GM12864 (cell line): ENCODE measurements at places on chromosomes 7 and 10.
A peak's percentile ranks its signal among the peaks of the same experiment; 100 is the strongest.

GRCh38 chr7:85426487-85426960 is 239.7 kb upstream of the SEMA3D start:
- DNase-seq, result no peak

DNA sequence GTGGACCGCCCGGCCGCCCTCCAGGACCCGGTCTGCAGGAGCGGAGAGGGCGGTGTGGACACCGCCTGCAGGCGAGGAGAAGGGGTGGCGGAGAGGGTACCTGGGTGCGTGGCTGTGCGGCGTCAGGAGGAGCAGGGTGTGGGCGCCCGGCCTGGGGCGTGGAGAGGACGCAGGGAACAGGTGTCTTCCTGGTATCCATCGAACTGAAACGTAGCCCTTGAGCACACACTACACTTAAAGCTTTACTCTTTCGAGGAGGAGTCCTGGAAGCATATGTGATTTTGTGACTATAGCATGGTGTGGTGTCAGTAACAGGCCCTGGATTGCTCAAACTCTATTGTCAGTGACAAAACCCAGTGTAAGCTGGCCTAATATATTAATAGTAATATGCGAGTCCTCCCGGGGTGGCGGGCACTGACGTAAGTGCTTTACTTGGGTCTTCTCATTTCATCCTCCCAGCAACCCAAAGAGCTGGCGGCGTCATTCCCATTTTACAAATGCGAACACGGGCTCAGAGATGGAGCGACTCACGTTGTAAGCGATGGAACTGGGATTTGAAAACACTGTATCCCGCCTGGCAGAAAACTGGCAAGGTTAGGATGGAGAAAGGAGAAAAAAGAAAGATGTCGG is 508 bp upstream of the TECPR1 start:
- DNase-seq, result peak; percentile 2

DNA sequence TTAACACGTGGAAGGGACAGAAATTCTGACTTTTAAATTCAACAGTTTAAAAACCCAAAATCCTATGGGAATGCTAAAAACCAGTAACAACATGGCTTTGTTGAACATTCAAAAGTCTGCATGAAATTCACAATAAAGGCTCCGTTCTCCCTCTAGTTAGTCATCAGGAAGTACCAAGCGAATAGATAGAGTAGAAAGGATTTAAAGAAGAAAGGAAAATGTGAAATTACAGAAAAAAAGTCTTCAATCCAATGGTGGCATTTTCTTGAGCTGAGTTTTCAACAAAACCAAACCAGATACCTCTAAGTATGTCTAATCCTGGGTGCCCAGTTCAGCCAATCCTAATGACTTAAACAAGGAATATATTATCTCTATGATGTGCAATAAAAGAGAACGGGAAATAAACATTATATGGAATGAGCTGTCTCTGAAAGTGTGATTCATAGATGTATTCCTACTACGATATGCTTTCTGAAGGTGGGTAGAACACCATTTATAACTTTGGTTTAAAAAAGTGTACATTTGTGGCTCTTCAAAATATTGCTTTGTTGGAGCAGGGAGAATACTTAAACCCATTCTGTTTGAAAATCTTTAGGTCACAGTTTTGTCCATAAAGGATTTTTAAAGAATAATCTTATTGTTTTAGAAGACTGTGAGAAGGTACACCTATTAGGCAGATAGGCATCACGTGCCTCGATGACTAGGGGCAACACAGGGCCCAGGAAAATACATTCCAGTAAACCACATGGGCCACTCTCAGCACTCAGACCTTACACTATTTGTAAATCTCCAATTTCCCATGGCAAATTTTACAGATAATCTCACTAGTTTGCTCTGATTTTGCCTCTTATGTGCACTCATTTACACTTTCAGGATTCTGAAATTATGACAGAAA is 87.7 kb downstream of the CUBN start:
- DNase-seq, result no peak

- no peak for DNase-seq
Measured at GRCh38 chr10:72038458-72039001, 49.8 kb downstream of the SPOCK2 start.

DNA sequence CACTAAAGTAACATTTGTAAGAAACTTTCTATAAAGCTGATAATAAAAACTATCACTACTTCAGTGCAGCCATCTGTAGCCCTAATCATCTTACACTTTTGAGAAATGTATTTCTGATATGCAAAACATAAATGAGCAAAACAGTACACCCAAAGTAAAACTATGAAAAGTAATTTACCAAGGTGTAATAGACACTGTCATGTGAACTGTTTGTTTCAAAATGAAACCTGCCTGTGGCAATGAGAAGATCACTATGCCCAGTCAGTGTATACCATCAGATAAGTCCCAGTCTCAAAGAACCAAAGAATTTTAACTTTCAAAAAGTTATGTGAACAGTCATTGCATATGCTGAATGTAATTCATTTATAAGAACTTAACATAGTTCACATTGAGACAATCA is 398.1 kb downstream of the CDC14C start:
- no peak for DNase-seq

GRCh38 chr7:132220060-132220459 is 356.2 kb downstream of the PLXNA4 start:
- no peak for DNase-seq

- DNase-seq, result no peak
Measured at GRCh38 chr10:89942217-89942616, 240.8 kb downstream of the KIF20B start.

DNA sequence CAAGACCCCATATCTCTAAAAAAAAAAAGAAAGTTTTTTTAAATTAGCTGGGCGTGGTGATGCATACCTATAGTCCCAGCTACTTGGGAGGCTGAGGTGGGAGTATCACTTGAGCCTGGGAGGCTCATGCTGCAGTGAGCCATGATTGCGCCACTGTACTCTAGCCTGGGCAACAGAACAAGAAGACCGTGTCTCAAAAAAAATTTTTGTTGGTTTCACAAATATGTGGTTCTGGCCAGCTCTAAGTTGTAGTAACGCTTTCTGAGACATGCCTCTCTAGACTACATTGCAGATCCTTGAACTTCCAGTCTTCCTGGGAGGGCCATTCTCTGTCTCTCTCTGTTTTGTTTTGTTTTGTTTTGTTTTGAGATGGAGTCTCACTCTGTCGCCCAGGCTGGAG is 24.6 kb upstream of the RHBDD2 start:
- DNase-seq, result no peak

GRCh38 chr7:46206476-46207060 is 285.5 kb upstream of the IGFBP3 start:
- peak; percentile 21 for DNase-seq

- no peak for DNase-seq
Measured at GRCh38 chr7:12746211-12746610, 58.8 kb downstream of the ARL4A start.

- DNase-seq, result no peak
Measured at GRCh38 chr7:30479202-30480120, 877 bp upstream of the NOD1 start.

GRCh38 chr7:7129381-7129780 is 53.0 kb upstream of the C1GALT1 start:
- no peak for DNase-seq

DNA sequence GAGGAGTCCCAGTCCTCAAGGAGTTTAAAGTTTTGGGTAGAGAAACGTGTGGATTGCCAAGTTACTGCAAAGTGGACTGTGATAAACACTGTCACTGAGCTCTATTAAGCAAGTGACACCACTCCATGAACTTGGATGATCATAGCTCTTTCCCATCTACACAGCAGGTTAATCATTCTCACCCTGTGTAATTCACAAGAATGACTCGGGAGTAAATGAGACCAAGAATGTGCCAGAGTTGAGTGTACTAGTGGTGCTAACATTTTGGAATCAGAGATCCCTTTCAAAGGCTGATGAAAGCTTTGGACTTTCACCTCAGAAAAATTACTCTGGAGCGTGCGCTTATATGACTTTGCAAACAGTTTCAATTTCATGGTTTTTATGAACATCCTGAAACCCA is 80.8 kb downstream of the RBM20 start:
- no peak for DNase-seq

DNA sequence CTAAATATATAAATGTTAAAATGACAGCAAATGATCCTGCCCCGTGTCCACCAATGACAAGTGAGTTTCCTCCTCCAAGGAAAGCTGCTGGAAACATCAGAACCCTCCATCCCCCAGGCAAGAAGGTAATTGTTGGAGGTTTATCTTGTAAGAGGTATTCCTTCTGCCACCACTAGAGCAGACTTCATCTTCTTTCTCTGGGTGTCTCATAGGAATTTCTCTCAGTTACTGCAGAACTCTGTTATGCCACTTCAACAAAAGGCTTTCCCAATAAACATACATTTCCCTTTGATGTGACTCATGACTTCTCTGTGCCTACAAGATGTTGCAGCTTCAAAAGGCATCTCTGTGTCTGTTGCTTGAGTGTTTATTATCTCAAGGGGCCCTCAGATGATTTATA is 279.1 kb downstream of the BMPER start:
- DNase-seq, result no peak

- no peak for DNase-seq
Measured at GRCh38 chr10:5447056-5447455, 34.7 kb downstream of the NET1 start.

GRCh38 chr10:123141791-123142700 is 5.9 kb upstream of the HMX2 start:
- DNase-seq, result no peak

DNA sequence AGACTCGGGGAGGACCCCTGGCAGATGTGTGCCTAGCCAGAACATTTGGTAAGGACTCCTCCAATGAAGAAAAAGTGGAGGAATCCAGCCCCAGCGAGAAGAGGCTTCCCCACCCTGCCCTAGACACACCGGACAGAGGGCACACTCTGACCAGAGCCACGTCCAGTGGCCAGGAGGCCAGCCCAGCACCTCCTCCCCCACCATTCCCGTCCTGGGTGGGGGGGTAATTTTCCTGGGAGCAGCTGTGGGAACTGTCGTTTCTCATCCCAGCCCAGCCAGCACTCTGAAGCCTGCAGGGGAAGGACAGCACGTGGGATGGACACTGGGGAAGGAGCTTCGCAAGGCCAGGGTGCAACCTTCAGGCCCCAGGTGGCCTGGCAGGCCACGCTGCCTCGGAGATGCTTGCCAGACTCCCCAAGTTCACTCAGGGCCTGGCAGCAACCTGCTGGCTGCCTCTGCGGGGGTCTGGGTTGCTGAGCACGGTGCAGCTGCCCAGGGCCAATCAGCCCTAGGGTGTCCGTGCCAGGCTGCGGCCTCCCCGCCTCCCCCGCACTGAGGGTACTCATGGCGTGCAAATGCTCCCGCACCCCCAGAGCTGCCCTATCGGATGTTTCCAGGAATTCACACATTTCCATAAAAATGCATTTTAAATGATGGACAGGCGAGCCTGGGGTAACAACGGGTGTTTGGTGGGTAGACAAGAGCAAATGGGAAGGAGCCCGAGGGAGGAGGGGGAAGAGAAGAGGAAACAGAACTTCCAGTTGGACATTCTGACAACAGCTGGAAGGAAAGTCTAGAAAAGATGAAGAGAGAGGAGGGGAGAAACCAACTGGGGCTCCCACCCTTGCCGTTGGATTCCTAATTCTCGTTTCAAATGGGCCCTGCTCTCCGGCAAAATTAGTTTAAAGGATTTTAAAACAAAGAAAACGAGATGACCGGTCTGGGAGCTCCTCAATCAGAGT is 1.9 kb upstream of the EN2 start:
- DNase-seq, result no peak

GRCh38 chr10:80409121-80409520 is 770 bp downstream of the PRXL2A start:
- DNase-seq, result no peak

GRCh38 chr7:26813432-26813831 is 51.0 kb downstream of the SKAP2 start:
- DNase-seq, result no peak

GRCh38 chr10:15096661-15097010 is 519 bp upstream of the RPP38 start:
- DNase-seq, result no peak
